ENCODE measurements at places on chromosomes 6 and 20.

DNA sequence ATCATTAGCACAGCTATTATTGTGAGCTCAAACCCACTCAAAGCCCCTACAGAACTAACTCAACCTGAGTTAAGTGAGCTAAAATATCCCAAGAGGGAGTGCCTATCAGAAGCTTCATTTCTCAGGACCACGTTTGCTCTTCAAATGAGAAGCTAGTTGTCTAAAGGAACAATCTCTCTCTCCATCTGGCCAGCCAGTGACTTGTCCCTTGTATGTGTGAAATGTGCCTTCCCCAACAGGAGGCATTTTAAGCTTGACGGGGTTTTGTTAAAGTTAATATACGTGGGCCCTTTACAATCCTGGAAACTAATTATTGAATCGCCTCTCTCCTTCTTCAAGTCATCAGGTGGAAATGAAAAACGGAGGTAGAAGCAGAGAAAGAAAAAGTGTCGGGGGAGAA is 62.0 kb downstream of the TRERF1 start:
- no peak for DNase-seq

DNA sequence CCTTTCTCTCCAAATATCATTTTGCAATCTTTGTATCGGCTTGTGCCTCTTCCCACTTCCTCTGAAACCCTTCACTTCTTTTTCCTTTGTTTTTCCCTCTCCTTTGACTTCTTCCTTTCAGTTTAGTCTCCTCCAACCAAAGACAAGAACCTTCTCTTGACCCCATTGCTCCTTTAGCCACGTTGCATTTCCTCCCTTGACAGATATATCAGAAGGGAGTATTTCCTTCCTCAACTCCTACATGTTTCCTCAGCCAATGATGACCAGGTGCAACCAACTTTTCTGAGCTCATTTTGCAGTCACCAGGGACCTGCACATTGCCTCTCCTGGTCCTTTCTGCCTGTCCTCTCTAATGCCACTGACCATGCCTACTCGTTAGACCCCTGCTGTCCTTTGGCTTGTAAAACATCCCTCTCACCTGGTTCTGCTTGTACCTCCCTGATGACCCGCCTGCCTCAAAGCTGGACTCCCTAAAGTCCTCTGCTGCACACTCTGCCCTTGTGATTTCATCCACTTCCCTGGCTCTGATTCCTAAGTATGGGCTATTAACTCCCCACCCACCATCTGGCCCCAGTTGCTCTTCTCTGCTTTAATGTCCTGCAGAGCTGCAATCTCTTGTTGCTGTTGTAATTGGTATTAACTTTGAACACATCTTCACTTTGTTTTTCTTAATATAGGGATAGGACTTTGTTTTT is 27.4 kb downstream of the SLC22A16 start:
- DNase-seq, result no peak

GRCh38 chr6:32843331-32843978 is 392 bp downstream of the PSMB8 start:
- DNase-seq, result no peak

DNA sequence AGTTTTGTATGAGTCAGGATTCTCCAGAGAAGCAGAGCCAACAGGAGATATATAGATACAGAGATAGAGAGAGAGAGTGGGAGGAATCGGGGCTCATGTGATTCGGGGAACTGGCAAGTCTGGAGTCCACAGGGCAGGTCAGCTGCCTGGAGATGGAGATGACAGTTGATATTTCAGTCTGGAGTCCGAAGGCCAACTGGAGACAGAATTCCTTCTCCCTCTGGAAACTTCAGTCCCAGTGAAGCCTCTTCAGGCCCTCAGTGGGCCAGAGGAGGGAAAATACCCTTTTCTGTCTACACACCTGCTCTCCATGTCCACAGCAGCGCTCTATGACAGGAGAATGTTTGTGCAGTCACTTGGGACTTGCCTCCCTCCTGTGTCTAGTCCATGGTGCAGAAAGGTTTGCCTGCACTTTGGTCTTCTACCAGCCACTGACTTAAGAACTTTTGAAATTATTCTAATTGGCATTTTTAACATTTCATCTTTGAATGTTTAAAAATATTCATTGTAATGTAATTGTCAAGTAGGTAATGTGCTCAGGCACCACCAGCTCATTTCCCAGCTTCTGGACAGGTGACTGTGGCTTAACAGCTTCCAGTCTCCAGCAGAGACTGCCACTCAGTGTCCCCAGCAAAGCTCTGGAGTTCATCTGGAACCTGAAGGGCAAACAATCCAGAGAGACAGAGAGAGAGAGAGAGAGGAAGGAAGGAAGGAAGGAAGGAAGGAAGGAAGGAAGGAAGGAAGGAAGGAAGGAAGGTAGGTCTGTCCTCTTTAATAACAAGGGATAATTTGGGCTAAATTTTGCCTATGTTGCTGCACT is 43.8 kb upstream of the AFDN start:
- no peak for DNase-seq

- DNase-seq, result no peak
Measured at GRCh38 chr6:119627908-119628669, 278.5 kb upstream of the MAN1A1 start.

DNA sequence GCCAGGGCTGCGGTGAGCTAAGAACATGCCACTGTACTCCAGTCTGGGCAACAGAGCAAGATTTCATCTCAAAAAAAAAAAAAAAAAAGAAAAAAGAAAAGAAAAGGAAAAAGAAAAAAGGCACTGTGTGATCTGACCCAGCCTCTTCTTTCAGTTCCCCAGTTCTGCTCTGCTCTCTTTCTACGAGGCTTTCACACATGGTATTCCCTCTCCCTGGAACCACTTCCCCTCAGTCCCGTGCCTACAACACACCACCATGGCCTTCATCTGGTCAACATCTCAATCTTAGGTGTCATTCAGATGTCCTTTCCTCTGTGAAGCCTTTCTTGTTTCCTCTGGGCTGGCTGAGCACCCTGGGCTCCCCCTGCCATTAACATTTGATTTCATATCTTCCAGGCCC is 2.3 kb upstream of the DSN1 start:
- no peak for DNase-seq

GRCh38 chr6:4913705-4914419 is 90.0 kb downstream of the RPP40 start:
- no peak for DNase-seq

DNA sequence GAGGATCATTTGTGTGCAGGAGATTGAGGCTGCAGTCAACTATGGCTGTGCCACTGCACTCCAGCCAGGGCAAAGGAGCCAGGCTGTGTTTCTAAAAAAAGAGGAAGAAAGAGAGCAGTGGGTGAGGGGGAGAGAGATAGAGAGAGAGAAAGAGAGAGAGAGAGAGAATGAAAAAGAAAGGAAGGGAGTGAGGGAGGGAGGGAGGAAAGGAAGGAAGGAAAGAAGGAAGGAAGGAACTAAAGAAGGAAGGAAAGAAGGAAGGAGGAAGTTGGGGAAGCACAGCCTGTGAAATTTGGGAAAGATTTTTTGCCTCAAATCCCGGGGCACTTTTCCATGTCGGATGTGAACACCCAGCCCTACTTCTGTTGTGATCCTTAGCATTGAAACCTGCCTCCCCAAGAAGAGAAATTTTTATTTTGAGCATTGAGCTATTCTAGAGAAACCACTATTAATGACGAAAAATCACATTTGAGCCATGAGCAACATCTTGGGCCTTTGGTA is 57.8 kb downstream of the FOXA2 start:
- DNase-seq, result no peak

DNA sequence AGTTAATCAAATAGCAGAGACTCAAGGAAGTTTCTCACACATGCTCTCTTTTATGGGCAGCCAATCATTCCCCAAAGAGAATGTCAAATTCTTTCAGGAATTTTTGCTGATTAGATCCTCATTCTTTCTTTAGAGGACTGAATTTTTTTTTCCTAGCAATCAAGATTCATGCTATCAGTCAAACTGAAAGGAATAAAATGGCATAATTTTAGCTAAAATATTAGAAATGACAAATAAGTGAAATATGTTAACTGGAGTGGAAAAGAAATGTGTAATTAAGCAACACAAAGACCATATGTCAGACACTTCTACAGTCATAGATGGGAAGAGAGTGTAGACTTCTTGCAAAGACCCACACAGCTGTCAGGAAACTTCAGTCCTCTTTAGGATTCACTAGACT is 242.3 kb upstream of the RNF217 start:
- no peak for DNase-seq

- no peak for DNase-seq
Measured at GRCh38 chr6:45687570-45687969, 309.8 kb upstream of the SUPT3H start.

GRCh38 chr6:118953391-118953790 is 18.4 kb upstream of the MCM9 start:
- DNase-seq, result no peak

- DNase-seq, result no peak
Measured at GRCh38 chr20:19110285-19110684, 102.2 kb upstream of the SLC24A3 start.

DNA sequence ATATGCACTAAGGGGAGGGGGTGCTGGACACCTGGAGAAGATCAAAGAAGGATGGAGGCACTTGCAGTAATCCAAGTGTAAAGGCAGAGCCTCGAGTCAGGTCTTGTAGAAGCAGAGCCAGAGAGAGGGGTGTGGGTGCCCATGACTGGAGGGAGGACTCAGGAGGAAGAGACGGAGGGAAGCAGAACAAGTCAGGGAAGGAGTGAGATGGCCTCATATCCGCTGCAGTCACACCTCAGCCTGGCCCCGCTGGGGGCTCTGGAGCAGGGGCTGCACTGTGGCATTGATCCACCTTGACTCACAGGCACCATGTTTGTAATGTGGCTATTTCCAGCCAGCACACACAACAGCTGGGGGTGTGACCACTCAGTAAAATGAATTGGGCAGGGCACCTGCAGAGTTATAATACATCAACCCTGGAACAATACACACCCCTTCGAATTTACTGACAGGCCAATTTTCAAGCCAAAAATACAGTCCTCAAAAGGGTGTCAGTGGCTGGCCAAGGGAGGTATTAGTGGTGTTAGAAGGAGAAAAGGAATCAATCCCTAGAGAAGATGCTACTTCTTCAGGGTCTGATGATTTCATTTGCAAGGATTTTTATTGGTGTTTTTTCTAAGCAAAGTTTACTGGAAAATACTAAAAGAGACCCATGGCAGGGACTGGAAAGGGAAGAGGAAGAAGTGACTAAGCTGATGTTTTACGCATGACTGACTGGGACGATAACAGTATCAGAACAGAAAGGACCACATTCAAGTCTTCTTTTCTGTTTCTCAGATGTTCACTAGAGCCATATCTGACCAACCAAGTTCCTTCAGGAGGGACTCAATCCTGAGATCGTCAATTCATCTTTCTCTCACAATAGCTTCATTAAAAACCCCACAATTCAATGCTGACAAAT is 18.9 kb upstream of the NXT1 start:
- no peak for DNase-seq

GRCh38 chr6:14743474-14744211 is 502.2 kb upstream of the JARID2 start:
- peak; percentile 97 for DNase-seq

DNA sequence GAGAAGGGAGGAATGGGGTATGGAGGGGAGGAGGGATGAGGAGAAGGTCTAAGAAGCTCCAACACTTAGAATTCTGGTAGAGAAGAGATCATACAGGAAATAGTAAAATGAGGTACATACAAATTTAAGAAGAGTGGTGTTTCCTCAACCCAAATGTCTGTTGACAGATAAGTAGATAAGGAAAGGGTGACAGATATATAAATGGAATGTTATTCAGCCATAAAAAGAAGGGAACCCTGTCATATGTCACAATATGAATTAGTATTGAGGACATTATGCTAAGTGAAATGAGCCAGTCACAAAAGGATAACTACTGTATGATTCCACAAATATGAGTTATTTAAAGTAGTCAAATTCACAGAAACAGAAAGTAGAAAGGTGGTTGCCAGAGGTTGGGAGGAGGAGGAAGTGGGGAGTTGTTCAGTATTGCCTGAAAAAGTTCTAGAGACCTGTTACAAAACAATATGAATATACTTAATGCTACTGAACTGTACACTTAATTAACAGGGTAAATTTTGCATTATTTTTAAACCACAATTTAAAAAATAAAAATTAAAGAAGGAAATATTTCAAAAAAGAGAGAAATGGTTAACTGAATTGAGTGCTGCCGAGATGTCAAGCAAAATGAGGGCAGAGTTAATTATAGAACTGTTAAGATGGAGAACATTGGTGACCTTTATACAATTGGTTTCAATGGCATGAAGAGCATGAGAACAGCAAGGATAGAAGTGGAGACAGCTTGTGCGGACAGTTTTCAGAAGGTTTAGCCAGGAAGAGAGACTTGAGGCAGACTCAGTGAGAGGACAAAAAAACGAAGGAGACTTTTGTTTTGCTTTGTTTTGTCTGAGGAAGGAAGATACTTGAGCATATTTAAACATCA is 47.6 kb upstream of the ADGRF4 start:
- no peak for DNase-seq

DNA sequence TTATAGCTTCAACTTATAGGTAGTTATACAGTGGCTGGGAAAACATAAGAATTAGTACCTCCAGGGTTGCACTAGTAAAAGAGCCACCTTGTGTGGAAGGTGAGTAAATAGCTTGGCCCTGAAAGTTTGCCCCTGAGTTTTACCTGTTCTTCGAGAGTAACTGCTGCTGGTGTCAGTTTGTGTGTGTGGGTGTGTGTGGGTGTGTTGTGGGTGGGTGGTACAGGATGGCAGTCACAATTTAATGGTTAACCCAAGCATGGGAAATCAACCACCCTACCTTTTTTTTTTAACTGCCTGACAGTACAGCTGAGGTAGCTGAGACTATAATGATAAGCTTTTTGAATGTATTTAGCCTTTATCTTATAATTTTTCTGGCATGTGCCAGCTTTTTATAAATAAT is 137.3 kb downstream of the STXBP5 start:
- no peak for DNase-seq

DNA sequence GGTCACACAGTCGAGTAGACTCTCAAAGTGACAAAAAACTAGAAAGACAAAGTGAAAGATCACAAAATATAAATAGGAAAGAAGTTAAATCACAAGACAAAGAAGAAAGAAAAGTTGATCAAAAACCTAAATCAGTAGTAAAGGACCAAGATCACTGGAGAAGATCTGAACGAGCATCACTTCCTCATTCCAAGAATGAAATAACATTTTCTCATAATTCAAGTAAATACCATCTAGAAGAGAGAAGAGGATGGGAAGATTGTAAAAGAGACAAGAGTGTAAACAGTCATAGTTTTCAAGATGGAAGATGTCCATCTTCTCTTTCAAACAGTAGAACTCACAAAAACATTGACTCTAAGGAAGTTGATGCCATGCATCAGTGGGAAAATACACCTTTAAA is 31.6 kb upstream of the GJA10 start:
- no peak for DNase-seq
